ENCODE measurements at places on chromosomes 6 and 20. TPM values are rescaled to one million over a fixed set of nuclear protein-coding genes. Genes with fewer than 3 reads are reported as not detected.

DNA sequence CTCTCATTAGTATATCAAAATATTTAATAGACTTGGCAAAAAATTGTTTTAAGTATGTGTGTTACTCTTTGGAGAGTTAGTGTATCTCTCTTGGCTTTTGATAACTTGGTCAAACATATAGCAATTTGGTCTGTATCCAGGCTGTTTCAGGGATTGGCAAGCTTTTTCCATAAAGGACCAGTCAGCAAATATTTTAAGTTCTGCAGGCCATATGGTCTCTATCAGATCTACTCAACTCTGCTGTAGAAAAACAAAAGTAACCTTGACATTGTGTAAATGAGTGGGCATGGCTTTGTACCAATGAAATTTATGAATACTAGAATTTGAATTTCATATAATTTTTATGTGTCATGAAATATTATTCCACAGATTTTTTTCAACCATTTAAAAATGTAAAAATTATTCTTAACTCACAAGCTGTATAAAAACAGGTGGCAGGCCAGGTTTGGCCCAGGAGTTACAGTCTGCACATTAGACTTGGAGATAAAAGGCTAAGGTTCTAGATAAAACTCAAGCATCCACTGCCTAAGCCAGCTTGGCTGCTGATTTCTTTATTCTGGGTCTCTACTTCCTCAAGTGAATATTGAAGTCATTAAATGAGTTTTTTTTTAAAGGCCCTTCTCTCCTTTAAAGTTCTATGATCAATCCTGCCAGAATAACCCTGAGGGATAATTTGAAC is 13.7 kb downstream of the GSTA4 start:
- H3K36me3 ChIP-seq = peaks cover 18% of the 10 kb centered on the region
- H3K4me3 ChIP-seq = no peak overlapping the region
- H3K27ac ChIP-seq = no peak overlapping the region
- no peaks in the 10 kb centered on the region for H3K27me3 ChIP-seq
- H3K4me1 ChIP-seq = peaks cover 8% of the 10 kb centered on the region

DNA sequence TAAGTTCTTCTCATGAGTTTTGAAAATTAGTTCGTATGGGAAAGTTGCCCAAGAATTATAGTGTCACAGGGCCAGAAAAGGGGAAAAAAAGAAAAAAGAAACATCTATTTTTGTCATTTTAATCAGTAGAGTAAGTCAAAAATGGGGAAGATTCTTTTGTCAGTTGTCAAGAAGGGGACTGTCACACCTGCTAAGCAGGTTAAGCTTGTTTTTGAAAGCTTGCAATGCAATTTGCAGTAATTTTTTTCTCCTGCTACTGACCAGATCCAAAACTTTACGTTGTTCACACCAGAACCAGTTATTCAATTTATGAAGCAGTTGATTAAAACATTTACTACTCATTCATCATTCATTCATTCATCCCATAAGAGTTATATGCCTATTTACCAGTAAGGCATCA is 171.4 kb downstream of the SOX4 start:
- no peaks in the 10 kb centered on the region for H3K27me3 ChIP-seq
- no peaks in the 10 kb centered on the region for H3K36me3 ChIP-seq
- no peak overlapping the region for H3K4me3 ChIP-seq
- peaks cover 22% of the 10 kb centered on the region for H3K4me1 ChIP-seq
- no peak for DNase-seq

GRCh38 chr20:9397928-9398327 is 116.5 kb upstream of the LAMP5 start:
- DNase-seq = no peak
- H3K27ac ChIP-seq = no peak overlapping the region
- H3K27me3 ChIP-seq = no peaks in the 10 kb centered on the region
- no peaks in the 10 kb centered on the region for H3K36me3 ChIP-seq
- H3K4me3 ChIP-seq = no peak overlapping the region

DNA sequence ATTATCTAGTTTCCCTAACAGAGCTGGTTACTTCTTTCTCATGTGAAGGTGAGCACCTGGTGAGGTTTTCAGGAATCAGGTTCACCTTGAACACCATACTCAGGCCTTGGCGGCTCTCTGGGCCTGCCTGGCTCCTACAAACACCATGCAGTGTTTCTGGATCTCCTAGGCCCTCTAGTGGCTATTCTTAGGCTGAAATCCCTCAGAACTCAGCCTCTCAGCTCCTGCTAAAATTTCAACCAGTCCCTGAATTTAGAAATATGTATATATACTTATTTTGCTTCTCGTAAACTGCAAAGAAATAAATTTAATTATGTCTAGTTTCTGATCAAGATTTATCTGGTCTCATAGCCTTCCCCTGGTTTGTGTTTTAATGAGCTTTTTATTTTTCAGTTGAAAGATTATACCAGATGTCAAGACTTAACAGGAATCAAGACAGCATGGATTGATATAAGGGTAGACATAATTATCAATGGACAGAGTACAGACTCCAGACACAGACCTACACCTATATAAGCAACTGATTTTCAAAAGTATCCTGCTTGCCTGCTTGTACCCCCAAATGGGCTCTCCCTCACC is 55.9 kb downstream of the ANKEF1 start:
- no peaks in the 10 kb centered on the region for H3K27me3 ChIP-seq
- no peak overlapping the region for H3K27ac ChIP-seq
- H3K36me3 ChIP-seq = no peaks in the 10 kb centered on the region
- peak; percentile 33 for DNase-seq
- peaks cover 11% of the 10 kb centered on the region for H3K4me1 ChIP-seq

The CFAP61 gene
- total RNA-seq = not detected

All from astrocyte (in vitro differentiated cells and primary cell).